Osteoblast (primary cell): ENCODE measurements at places on chromosomes 1 and 21. TPM values are rescaled to one million over a fixed set of nuclear protein-coding genes. Genes with fewer than 3 reads are reported as not detected.

PSMB4 gene
- total RNA-seq = 362 and 375 TPM in 2 replicates

CYP4A22 gene
- total RNA-seq = not detected in 2 replicates

C1orf146 gene
- not detected in 2 replicates for total RNA-seq

IL20 gene
- total RNA-seq = not detected in 2 replicates

KRTAP22-2 gene
- total RNA-seq = not detected in 2 replicates

CFAP107 gene
- total RNA-seq = not detected in 2 replicates

EPHB2 gene
- 8.7 and 14.7 TPM in 2 replicates for total RNA-seq

CELA3A gene
- total RNA-seq = not detected in 2 replicates

GJA9 gene
- not detected in 2 replicates for total RNA-seq

IGSF21 gene
- not detected in 2 replicates for total RNA-seq

RIPK4 gene
- 0.29 and 2.2 TPM in 2 replicates for total RNA-seq

B4GALT3 gene
- 18.5 and 18.9 TPM in 2 replicates for total RNA-seq

TNFRSF8 gene
- total RNA-seq = under 0.01 and 0.29 TPM in 2 replicates

PDC gene
- not detected in 2 replicates for total RNA-seq
